Epithelial cell of esophagus (primary cell): ENCODE measurements at places on chromosomes 4 and X.

DNA sequence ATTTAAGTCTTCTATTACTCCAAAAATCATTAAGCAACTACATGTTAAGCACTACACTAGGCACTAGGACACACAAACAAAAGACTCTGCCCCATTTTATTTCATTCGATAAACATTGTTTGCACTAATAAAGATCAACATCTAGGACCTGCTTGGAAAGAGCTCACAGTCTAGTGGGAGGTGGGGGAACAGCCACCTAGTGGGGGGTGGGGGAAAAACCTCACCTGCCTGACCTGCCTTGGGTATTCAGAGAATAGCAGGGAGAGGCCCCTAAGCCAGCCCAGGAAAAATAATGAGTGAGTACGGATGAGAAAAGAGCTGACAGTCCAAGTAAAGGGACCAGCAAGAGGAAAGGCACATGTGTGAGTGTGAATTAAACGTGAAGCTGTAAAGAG, 52.2 kb downstream of the PRDM5 start:
- DNase-seq = no peak

DNA sequence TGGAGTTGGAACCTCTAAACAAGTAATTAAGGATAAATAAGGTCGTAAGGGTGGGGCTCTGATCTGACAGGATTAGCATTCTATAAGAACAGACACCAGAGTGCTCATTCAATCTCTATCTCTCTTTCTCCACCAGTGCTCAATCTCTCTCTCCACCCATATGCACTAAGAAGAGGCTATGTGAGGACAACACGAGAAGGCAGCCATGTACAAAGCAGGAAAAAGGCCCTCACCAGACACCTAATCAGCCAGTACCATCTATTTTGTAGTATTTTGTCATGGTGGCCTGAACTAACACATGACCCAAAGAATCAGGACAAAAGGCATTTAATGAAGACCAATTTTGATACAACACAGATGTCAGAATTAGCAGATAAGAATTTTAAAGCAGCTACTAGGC, 16.8 kb downstream of the RFC1 start:
- DNase-seq = no peak

GRCh38 chrX:149717803-149718202, 5.9 kb downstream of the MAGEA11 start:
- DNase-seq = no peak

GRCh38 chrX:137852502-137852901, 286.6 kb downstream of the ZIC3 start:
- no peak for DNase-seq

GRCh38 chr4:153297116-153297515, 47.4 kb upstream of the MND1 start:
- DNase-seq = peak; percentile 34

GRCh38 chr4:54872261-54872660, 214.5 kb downstream of the KIT start:
- DNase-seq = peak; percentile 2

DNA sequence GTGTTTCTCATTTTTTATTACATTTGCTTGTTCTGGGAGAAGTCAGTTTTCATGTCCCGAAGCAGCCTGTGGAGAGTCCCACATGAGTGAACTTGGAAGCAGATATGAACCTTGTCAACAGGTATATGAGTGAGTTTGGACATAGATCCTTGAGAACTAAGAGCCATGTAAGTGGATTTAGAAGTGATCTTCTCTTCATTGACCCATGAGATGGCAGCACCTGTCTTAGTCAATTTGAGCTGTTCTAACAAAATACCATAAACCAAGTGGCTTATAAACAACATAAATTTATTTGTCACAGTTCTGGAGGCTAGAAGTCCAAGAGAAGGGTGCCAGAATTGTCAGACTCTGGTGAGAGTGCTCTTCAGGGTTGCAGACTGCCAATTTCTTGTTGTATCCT, 1043.8 kb downstream of the ADGRL3 start:
- no peak for DNase-seq

- no peak for DNase-seq
These were observed 5.9 kb downstream of the CDK16 start for GRCh38 chrX:47224266-47224895.

- DNase-seq = no peak
These were observed 24.3 kb upstream of the RBPJ start for GRCh38 chr4:26296514-26296913.

DNA sequence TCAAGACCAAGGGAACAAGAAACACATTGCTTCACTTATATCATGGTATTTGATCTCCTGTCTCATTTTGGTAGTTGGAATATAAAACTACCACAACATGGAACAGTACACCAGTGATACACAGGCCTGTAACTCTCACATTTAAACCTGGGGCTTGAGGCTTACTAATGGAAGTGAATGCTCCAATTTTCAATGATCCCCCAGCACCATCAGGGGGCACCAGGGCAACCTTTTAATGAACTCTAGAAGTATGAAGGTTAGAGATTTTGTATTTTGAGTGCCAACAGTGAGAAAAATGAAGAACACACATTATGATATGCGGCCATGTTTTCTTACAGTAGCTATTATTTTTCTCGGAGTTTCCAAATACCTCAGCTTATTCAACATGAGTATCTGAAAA, 50.7 kb downstream of the C4orf33 start:
- no peak for DNase-seq
